ENCODE measurements at places on chromosomes 7 and 10. TPM values are rescaled to one million over a fixed set of nuclear protein-coding genes. Genes with fewer than 3 reads are reported as not detected.

DNA sequence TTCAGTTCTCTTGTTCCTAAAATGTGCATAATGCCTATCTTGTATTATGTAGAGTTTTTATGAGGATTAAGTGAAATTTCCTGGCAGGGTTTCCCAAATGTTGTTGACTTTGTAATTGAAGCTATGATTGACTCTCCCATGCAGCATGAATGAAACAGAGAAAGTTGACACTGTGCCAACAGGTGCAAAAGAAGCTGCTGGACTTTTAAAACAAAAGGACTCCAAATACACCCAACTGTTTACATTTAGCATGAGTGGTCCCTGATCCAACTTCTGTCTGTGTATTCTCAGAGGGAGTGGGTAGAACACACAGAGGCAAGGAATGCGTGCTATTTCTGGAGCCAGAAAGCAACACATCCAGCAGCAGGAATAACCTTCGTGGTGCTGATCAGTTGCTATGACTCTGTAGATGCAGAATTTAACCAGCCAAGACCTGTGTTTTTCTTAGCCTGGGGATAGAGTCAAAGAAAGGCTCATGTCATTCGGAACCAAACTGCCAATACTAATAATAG is 14.4 kb upstream of the RBM20 start:
- DNase-seq: no peak

DNA sequence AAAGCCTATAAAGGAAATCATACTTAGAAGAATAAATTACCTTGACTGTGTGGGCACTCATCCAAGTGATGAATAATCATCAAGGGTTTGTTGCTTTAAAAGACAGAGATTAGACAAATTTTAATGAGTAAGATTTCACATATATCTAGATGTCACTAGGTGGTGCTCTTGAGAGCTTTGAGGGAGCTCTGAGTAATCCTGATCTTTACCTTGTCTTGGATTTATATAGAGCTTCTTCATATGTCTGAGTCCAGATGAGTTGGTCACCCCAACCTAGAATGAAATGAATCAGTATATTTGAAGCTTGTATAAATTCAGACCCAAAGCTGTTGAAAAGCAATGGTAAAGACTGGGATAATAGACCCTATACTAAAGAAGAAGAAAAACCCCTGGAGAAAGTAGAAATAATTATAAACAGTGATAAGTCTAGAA is 3.7 kb downstream of the AGR2 start:
- DNase-seq: peak; percentile 34

Gene USP6NL
- 35.1 TPM for total RNA-seq

DNA sequence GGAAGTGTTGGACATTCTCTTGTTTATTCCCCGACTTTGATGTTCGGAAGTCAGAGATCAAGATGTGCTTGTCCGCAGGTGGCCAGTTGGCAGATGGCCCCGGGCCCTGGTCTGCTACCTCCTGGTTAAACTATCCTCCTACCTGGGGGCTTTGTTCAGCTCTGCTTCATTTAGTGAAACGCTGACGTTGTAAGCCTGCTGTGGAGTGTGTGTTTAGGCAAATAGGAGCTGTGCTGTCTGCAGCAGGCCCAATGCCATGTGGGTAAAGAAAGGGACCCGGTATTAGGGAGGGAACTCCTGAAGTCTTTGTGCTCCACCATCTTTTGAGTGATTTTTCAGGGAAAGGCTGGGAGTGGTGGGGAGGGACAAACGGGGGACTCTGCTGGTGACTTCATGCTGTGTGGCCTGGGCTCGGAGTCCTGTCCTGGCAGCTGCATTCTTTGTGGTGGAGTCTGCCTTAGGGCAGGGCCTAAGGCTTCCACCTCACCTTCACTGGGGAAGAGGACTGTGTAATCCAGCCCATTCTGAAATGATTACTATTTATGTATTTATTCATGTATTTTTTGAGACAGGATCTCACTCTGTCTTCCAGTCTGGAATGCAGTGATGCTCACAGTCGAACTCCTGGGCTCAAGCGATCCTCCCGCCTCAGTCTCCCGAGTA is 171.1 kb upstream of the KLF6 start:
- DNase-seq: no peak

Gene PDE6C
- total RNA-seq: not detected

Gene NPC1L1
- not detected for total RNA-seq

- DNase-seq: no peak
These were observed 94.3 kb upstream of the SLC26A5 start for GRCh38 chr7:103540338-103540737.

Gene SH3PXD2A
- 6.1 TPM for total RNA-seq

- DNase-seq: no peak
These were observed 175.4 kb downstream of the CELF2 start for GRCh38 chr10:11193001-11193551.

DNA sequence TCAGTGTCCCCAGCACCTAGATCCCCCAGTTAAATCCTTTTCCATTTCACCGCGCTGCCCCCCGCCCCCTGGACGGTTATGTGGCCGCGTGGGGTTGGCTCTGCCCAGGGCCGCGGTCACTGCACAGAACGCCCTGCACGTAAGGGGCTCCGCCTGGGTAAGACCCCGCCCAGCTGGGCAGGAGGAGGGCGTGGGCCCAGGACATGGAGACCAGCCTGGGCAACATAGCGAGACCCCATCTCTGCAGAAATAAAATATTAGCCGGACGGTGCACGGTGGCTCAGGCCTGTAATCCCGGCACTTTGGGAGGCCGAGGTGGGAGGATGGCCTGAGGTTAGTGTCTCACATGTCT is 650 bp upstream of the ZFAND2A start:
- DNase-seq: no peak

Gene ACSL5
- total RNA-seq: 2.4 TPM

DNA sequence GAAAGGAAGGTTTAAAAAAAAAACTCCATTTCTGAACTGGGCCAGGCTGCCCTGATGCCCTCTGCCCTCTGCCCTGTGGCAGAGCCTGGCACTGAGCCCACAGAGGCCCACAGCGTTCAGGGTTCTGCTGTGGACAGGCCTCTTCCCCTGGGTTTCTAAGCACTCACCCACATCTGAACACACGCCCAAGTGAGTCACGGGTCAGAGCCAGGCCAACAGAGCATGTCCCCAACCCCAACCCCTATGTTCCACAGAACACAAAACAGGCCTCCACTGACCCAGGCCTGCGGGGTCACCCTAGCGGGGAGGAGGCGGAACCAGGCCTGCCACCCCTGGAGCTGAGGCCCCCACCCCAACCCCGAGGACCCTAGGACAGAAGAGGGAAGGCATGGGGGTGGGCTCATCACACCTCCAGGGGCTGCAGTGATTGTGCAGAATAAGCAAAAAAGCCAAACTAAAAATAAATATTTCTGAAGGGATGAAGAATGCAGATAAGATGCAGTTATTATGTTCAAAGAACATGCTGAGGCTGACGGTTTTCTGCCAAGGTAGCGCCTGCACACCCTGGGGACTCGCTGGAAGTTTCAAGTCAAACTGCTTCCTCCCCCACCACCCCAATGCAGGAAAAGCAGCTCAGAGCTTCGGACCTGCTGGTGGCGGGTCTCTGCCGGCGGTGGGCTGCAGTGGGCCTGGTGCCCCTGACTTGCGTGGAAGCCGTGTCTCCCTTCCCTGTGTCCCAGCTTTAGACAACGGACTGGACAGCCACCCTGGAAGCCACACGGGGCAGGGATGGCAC is 5.4 kb downstream of the WDR86 start:
- DNase-seq: no peak

- DNase-seq: no peak
These were observed 6.8 kb upstream of the CSTF2T start for GRCh38 chr10:51706225-51706624.

Gene PSTK
- 9.8 TPM for total RNA-seq

DNA sequence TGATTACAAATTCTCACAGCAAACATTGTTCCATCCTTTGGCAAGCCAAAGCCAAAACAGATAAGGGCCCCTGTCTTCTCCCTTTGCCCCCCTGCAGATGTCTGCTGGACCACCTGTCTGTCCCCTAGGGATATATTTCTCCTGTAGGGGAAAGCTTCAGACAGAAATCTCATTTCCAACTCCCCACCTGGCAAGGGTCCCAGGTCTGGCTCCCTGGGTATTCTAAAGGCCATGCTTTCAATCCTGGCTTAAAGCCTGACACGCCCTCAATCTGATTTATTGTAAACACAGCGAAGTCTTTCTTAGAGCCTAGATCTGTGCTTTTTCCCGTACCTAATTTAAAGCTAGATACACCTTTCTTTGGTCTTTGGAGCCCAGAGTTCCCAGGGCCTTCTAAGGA is 66.1 kb downstream of the KCNMA1 start:
- DNase-seq: no peak

DNA sequence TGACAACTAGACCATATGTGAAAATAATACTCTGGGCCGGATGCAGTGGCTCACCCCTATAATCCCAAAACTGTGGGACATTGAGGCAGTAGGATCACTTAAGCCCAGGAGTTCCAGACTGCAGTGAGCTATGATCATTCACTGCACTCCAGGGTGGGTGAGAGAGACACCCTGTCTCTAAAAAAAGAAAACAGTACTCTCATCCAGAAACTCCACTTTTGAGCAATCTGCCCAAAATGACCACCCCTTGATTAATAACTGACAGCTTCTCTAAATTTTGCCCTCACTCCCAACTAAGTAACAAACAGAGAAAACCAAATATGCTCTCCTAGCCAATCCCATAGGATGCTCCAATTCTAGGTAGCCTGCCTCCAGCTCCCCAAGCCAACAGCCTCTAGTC is 62.5 kb upstream of the AKR1E2 start:
- DNase-seq: no peak

GRCh38 chr10:119309423-119309770 is 102.0 kb downstream of the GRK5 start:
- no peak for DNase-seq

DNA sequence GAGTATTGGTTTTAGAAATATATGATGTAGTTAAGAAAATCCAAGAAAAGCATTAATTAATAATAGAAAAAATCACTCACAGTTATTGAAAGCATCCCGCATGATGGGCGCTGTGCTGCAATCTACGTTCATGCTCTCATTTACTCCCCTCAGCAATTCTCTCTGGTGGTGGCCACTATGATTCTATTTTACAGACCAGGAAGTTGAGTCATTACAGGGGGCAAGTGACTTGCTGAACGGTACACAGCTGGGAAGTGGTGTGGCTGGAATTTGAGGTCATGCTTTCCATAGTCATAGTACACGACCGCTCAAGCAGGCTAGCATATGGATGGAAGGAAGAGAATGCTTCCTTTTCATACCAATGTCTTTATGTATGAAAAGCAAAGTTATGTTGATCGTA is 117.4 kb downstream of the TES start:
- DNase-seq: no peak

Gene SLC4A2
- 10.6 TPM for total RNA-seq

GRCh38 chr10:132872658-132873057 is 69.7 kb downstream of the CFAP46 start:
- DNase-seq: no peak

GRCh38 chr7:72038022-72038732 is 374.0 kb downstream of the CALN1 start:
- DNase-seq: no peak

Gene PARD3
- 27.7 TPM for total RNA-seq

DNA sequence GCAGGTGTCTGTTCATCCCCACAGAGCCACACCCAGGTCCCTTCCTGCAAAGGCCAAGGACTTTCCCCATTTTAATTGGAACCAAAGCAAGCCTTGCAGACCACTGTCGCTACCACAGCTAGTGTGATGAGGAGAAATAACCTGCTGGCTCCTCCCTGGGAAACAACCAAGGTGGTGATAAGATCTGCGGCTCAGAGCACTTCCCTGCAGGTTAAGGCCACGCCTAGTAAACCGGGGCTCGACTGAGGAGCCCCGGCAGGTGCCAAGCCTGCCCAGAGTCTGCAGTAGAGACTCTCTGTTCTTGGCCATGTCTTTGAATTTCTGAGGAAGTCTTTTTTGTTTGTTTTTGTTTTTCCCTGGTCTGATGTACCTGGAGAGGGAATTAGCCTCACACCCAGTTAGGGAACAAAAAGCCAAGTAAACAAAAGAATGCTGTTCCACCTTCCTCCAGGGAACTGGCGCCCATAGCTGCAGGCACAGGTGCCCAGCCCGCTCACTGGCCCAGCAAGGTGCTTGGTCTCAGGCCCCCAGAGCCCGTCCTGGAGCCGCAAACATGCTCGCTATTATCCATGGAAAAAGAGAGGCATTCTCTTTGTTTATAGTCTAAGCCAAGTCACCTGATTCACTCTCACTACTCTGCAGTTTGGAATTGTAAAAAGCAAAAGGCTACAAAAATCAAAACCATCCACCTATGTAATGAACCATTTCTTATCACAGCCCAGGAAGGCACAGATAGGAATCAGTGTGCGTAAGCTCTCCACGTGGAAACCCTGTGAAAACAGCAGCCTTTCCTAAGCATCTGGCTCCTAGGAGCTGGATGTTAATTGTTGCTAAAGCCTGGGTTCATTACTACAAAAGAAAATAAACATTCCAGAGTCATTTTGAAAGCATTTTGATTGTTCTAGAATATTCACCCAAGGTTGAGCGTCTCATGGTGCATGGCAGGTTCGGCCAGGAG is 2.7 kb downstream of the GPR146 start:
- DNase-seq: no peak

DNA sequence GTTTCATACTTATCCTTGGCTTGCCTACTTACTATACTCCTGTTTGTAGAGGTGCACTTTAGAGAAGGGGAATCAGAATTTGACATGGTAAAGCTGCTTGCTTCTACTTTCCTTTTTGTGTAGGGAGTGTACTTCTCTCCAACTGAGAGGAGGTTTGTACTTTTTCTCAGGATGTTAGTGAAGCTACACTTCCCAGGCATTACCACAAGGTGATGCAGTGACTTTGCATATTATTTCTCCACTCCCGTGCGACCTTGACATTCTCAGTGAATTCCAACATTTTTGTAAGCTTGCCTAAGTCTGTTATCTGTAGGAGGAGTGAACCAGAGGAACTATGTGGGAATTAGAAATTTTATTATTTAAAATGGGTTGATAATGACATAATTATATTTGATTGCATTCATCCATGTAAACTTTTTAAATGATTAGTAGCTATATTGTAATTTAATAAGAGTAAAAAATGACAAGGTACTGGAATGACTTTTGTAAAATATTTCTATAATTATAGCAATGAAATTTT is 5.2 kb downstream of the TAX1BP1 start:
- DNase-seq: no peak

GRCh38 chr7:77540402-77540822 is 3.3 kb downstream of the PTPN12 start:
- no peak for DNase-seq

Gene MTG1
- 21.2 TPM for total RNA-seq

- DNase-seq: peak; percentile 66
These were observed 32.1 kb downstream of the LRRC27 start for GRCh38 chr10:132363921-132364593.

DNA sequence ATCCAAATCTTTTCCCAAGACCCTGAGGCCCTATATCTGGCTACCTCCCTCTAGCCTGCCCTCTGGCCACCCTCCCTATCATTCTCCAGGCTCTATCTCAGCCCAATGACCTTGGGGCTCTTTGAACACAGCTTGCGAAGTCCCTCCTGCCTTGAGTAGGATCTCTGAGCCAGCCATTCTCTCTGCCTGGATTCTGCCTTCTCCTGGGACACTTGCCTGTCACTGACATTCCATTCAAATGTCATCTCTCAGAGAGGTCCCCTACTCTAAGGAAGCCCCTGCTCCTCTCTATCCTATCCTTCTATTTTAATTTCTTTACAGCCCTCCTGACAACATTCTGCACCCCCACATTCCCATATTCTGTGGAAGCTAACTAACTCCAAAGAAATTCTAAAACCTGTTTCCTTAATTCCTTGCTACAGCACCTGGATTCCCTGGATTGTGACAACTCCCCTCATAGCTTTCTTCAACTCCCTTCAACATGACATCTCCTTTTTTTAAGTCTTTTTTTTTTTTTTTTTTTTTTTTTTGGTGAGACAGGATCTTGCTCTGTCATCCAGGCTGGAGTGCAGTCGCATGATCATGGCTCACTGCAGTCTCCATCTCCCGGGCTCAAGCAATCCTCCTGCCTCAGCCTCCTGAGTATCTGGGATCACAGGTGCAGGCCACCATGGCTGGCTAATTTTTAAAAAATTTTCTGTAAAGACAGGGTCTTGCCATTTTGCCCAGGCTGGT is 81.0 kb upstream of the ASAH2 start:
- no peak for DNase-seq

All from frontal cortex (tissue), 4 donors.